Ovary (tissue), 10 donors: ENCODE measurements at places on chromosomes 5 and 9.

GRCh38 chr5:163506726-163507125 lies 1.3 kb downstream of the MAT2B start:
- DNase-seq: no peak

DNA sequence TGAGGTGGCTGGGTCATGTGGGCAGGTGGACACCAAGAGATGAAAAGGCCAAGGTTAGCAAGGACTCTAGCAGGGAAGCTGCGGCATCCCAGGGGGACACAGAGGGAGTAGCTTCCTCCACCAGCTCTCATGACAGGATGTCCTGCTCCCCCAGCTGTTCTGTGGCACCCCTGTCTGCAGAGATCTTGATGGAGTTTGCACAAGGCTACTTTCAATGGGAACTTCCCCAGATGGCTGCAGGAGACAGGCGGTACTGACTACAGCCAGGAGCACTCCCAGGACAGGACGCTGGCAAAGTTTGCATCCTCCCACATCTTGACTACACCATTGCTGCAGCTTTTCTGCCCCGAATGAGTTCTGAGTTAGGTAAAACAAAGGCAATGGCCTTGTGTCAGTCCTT lies 312.8 kb downstream of the TLE4 start:
- no peak for DNase-seq

- no peak for DNase-seq
These were observed 67.9 kb upstream of the ANKRD55 start for GRCh38 chr5:56301069-56301468.

- DNase-seq: no peak
These were observed 163.9 kb upstream of the RASA1 start for GRCh38 chr5:87103616-87104287.

DNA sequence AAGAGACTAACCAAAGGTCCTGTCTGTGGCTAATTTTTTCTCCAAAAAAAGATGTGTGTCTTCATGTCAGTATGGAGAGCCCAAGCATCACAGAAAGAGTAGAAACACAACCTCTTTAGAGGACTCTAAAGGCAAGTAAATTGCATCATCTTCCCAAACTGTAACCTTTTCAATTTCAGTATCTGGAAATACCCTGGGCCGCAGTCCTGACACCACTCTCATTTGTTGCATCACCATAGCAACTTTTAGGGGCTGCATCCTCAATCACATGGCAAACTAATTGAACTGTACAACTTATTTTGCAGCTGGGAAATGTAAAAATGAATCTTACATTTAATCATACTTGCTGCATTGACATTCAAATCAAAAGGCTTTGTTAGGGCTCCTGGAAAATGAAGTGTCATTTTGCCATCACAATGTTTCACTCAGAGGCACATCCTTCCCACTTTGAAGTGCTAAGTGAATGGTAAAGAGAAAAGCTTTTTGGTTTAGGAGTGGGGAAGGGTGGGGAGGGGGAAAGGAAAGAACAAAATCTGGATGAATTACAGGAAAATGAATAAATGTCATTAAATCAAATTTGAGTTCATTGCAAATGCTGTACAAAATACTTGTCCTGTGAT lies 60.6 kb upstream of the GRIA1 start:
- no peak for DNase-seq

DNA sequence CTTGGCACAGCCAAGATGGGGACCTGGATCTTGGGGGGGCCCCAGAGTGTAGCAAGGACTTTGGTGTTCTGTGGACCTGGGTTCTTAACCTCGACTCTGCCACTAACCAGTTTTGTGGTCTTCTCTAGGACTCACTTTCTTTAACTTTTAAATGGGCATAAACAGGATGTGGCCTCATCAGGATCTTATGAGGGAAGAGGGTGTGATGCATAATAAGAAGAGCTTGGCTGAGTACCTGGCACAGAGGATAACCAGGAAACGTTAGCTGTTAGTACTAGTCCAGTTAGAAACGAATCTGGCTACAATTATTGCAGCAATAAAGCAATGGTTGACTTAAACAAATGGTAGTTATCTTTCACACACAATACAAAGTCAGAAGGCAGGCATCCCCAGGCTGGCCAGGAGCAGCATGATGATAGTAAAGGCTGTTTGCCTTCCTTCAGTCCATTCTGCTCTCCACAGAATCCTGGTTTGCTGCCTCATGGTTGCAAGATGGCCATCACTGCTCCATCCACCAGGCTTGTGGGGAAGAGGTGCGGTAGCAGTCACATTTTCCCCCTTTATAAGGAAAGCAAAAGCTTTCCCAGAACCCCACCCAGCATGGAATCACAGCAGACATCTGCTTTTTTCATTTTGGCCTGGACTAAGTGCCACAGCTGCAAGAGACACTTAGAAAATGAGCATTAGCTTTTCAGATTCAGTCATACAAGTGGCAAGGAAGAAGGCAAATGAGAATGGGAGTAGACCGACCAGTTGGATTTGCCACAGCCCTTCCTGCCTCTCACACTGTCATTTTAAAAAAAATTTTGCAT lies 225.0 kb downstream of the AOPEP start:
- DNase-seq: no peak

DNA sequence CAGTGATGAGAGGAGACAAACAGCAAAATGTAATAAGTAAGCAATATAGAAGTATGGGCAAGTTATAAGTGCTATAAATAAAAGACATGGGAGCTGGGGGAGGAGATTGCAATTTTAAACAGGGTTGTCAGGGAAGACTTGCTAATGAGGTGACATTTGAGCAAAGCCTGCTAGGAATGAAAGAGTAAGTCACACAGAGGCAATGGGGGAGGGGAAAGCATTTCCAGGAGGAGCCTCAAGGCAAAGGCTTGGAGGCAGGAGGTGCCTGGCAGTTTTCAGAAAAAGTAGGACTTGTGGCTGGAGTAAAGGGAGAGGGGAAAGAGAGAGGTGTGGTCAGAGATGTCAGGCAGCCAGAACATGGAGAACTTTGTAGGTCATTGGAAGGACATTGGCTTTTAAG lies 124.4 kb upstream of the NMUR2 start:
- DNase-seq: no peak

DNA sequence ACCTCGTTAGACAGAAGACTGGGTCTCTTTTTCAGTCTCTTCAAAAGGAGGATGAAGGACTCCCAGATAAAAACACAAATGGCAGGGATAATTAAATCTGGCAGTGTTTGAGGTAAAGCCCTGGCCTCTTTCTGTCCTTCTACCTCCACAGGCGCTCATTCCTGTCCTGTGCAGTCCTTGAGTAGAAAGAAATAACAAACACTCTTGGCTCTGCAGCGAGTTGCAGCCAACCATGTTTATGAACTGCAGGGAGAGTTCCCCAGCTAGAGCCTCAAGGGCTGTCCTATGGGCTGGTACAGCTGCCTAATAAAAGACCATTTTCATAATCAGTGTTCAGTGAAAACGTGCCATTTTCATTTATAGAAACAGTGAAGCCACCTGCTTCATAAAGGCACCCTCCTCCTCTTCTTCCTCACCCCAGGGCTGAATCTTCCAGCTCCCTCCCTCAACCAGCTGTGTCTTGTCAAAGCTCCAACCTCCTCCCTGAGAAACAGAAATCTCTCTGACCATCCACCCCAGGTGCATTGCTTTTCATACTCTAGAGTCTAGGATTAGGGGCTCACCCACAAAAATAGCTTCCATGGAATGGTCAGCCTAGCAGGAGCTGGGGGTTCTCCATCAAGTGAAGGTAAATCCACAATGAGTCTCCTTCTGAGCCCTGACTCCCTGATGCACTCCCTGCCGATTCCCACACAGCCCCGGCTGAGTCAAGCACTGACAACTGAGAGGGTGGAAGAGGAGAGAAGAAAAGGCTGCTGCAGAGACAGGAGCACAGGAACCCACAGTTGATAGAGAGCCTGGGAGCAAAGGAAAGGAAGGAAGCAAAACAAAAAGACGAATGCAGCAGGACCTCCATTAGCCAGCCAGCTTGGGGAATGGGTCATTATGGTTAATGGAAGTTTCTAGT lies 150.7 kb downstream of the CMYA5 start:
- no peak for DNase-seq

- DNase-seq: no peak
These were observed 37.0 kb upstream of the CRB2 start for GRCh38 chr9:123318961-123319421.
